ENCODE measurements at places on chromosomes 11 and 22.

GRCh38 chr11:100821198-100821597, 134.1 kb downstream of the ARHGAP42 start:
- DNase-seq, result no peak

DNA sequence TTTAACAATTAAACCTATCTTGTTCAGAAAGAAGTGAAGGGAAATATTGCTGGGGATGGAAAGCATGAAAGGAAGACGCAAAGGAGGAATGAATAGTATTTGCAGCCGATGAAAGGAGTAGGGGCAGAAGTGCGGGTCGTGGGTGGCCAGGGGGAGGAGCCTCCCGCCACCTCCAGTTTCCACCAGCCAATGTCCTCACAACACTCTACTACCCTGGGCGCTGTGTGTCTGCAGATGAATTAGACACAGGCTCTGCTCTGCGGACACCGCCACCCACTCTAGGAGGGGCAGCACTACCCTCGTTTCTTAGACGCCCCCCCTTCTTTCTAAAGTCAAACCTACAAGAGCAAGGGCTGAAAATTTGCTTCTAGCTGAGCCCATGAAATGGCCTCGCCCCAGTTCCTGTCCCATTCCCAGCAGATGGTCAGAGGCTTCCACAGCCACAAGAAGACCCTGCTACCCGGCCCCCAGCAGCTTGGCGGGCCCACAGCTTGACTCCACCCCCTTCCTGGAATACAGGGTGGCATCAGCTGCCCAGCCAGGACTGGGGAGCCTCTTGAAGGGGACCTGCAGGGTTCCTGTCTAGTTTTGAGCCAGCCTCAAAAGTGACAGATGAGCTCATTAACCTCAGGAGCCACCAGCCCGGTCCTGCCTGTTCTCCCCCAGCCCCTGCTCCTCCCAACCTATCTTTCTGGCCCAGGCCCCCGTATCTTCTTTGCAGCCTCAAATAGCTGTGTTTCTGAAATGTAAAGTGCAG, 268.1 kb downstream of the BUD13 start:
- no peak for DNase-seq

- DNase-seq, result no peak
These were observed 7.8 kb downstream of the DCPS start for GRCh38 chr11:126311401-126312291.

DNA sequence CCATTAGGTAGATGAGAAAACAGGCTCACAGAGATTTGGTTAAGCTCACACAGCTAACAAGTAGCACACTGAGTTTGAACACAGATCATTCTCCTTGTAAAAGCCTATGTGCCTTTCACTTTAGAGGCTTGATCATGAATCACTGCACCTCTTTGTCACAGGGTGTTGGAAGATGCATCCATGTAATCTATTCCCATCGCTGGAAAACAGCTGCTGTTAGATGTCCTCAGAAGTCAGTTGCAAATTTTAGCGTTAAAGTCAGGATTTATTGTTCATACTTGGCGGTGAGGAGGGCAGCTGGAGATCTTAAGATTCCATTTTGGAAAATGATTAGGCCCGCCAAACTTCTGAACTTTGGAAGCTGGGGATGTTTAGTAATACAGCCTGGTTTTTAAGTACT, 2.6 kb downstream of the CNTF start:
- DNase-seq, result no peak

DNA sequence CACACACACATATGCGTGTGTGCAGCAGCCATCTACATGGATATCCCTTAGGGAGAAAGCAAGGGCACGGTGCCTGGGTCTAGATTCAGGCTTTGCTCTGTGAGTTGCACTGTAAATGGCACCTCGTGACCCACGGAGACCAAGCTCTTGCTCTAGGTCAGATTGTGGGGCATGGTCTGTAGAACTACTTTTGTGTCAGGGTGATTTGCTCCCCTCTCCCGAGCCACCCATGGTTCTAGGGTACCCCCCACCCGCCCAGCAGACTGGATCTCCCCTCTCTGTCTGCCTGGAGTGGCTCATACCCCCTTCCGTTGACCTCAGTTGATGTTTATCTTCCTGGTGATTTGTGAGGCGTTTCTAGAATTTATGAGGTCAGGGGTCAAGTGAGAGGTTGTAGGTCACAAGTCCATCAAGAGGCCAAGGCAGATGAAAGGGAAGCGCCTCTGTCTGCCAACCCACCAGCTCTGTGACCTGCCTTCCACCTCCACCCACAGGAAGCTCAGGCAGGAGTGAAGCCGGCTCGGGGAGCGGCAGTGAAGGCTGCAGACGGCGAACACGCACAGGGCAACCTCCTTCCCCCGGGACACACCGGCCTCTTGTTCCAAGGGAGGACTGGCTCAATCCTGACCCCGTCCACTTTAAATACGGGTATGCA, 76.2 kb upstream of the TTLL12 start:
- DNase-seq, result no peak

GRCh38 chr11:72114570-72114969, 2.1 kb upstream of the ANAPC15 start:
- DNase-seq, result no peak

- no peak for DNase-seq
These were observed 64.3 kb downstream of the CYB5R2 start for GRCh38 chr11:7609015-7609414.

DNA sequence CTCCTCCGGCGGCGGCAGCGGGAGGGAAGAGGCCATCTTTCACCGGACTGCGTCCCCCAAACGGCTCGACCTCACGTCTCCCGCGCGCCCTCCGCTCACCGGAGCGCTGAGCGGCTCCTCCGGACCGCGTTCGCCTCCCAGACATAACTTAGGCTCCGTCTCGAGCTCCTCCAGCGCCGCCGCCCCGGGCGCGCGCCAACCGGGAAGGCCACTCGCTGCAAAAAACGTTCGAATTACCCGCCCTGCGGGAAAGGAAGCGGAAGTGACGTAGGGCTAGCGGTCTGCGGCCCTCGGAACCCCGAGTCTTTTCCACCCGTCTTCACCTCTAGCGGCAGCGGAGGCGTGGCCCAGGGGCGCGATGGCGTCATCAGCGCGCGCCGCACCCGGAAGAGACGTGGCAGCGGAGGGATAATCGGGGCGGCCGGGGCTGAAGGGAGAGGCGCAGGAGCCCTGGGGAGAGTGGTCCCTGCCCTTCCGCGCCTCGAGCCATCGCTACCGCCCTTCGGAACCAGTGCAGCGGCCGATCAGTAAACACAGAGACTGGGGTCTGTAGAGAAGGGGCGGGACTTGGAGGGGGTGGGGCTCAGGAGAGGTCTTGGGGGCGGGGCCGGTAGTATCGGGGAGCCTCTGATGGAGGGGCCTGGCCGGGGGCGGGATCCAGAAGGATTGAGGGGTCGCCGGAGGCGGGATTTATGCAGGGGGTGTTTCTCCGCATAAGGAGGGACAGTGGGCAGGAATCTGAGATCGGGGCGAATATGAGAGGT, at the start of the genes CDCA5 and ZFPL1:
Gene CDCA5 (minus strand): TSS at position 207 of the 764 bp plus-strand sequence. CDS start 62 bp downstream, at position 145.
Gene ZFPL1 (plus strand): TSS at position 389 of the 764 bp plus-strand sequence. CDS start 477 bp downstream, outside the sequence.
- DNase-seq, result peak; percentile 91

- DNase-seq, result no peak
These were observed 69.2 kb upstream of the INCENP start for GRCh38 chr11:62054484-62055121.

- DNase-seq, result no peak
These were observed 54.1 kb upstream of the ARHGAP20 start for GRCh38 chr11:110766316-110766715.

- DNase-seq, result no peak
These were observed 447.8 kb upstream of the CCDC179 start for GRCh38 chr11:23308041-23308440.

DNA sequence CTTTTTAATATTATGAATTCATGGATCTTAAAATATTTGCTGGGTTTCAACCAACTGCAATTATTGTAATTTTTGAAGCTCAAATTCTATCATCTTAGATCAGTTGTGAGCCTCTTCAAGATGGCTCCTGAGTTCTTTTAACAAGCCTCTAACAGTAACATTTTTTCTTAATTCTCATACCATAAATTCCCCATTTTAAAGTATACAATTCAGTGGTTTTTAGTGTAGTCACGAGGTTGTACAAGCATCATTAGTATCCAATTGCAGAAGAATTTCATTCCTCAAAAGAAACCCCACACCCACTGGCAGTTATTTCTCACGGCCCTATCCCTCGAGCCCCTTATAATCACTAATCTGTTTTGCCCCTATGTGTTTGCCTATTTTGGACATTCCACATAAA, 270.8 kb downstream of the SBF2 start:
- no peak for DNase-seq

DNA sequence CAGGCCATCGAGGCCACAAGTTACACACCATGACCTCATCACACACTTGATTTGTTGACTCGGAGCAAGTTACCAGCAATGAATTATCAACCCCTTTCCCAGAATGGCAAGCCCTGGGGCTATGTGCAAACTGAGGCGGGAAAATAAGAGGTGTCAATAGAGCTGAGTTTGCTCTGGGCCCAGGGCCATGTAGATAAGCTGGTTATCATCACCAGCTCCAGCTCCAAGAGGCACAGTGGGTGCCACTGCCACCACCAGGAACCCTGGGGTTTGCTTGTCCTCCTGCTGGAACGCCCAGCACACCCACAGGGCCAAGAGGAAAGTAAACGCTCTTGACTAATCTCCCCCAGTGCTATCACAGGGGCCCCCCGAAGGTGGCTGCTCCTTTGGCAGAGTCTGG, 13.0 kb upstream of the VPS37C start:
- no peak for DNase-seq

DNA sequence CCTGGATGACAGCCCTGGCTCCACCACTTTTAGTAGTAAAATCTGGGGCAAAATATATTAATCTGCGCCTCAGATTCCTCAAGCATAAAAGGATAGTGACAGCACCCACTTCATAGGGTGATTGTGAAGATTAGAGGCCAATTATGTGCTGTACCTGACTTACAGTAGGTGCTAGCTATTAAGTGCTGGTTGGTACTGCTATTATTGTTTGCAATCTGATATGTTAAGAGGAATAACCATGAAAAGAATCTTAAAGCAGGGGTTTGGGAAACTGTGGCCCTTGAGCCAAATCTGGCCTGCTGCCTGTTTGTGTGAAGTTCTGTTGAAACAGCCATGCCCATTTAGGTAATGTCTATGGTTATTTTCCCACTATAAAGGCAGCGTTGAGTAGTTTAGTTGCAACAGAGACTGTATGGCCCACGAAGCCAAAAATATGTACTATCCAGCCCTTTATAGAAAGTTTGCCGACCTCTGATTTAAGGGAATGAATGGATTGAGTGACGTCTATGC, 44.7 kb upstream of the MN1 start:
- no peak for DNase-seq

GRCh38 chr11:65208785-65209710, 27.3 kb downstream of the CAPN1 start:
- no peak for DNase-seq

DNA sequence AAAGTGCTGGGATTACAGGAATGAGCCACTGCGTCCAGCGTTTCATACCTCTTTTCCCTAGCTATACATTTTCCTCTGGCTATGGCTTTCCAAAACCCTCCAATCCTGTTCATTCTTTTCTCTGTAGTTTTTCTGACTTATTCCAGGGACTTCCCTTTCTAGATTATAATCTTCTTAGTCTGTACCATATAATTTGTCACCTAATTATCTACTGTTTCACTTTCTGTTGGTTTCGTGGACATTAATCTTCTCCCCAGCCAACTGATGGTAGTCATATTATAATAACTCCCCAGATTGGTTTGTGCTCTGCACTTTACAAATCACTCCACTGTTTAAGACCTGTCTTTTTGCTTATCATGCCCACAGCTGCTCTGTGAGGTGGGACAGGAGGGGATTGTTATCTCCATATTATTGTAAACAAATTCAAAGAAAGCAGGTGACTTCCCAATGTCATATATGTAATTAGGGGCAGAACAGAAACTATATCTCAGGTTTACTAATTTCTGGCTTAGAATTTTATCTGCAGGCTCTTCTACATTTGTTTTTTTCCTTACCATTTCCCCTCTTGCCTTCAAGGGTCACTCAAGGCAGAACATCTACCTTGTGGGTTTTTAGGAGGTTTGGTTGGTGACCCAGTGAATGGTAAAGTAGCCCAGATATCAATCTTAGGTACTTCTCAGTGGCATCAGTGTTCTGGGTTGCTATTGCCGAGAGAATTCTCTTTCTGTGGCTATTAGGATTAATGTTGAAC, 23.9 kb downstream of the STIM1 start:
- DNase-seq, result no peak

- no peak for DNase-seq
These were observed 1.8 kb downstream of the MTA2 start for GRCh38 chr11:62599901-62600300.

- no peak for DNase-seq
These were observed 8.0 kb downstream of the STT3A start for GRCh38 chr11:125600663-125601062.

- no peak for DNase-seq
These were observed 27.8 kb upstream of the CCDC86 start for GRCh38 chr11:60814112-60814511.

GRCh38 chr11:19879307-19880087, 166.9 kb downstream of the NAV2 start:
- no peak for DNase-seq

DNA sequence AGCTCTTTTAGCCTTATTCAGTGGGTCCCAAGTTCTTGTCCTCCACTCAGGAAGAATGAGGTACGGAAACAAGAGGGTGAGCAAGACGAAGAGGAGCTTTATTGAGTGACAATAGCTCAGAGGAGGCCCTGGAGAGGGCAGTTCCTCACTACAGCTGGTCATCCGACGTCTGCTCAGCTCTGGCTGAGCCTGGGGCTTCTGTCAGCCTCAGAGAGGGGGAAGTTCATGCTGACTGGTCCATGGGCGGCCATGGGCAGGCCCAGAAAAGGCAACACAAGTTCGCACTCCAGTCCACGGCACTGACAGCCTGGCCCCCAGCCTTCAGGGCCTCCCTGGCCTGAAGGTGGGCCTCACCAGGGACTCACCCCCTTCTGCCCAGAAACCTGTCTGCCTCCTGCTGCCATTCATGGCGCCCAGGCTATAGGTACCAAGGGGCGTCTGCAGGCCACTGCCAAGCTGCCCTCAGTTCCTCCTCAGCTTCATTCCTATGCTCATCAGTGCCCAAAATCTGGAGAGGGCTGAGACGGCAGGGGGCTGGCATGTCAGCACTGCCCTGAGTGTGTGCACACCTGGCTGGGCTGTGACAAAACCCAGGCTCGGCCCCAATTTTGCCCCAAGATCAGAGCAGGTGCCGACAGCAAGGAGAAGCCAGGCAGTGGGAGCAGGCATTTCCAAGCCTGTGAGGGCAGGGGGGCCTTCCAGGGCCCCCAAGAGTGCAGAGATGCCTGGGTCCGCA, 21.7 kb upstream of the KIAA0930 start:
- no peak for DNase-seq

DNA sequence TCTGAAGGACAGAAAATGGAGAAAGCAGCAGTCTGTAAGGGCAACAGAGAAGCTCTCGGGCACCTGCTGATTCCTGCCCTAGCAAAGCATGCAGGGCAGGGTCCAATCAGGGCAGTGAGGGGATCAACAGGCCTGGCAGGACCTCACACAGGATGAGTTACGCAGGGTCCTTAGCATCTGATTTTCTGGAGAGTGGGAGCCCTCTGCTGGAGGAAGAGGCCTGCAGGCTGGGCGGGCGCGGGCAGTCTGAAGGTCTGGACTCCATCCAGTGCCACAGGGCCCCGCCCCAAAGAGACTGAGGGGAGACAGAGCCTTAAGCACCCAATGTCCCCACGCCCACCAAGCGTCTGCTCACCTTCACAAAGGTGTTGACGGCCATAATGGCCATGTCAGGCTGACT, 28.9 kb downstream of the AP1B1 start:
- peak; percentile 49 for DNase-seq
